ENCODE measurements at places on chromosomes 4 and X. TPM values are rescaled to one million over a fixed set of nuclear protein-coding genes. Genes with fewer than 3 reads are reported as not detected.

- DNase-seq: peak; percentile 88
Measured at GRCh38 chr4:52822972-52823701, 39.0 kb upstream of the RASL11B start.

DNA sequence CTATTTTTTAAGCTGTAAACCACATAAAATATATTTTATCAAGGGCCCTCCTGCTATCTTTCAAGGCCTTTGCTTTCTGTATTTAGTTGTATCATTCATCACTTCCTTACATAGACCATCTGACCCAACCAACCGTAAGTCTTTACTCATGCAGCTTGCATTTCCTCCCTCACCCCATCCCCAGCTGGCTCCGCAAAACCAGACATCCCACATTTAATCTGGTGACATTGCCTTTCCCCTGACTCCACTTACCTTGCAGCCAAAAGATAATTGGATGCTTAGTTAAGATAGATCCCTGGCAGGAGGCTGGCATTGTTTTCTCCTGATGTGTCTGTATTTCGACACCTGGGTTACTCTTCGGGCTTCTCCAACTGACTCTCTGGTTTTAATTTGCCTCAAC is 183.7 kb upstream of the LDB2 start:
- DNase-seq: no peak

SPANXN4 gene
- not detected for polyA plus RNA-seq

DNA sequence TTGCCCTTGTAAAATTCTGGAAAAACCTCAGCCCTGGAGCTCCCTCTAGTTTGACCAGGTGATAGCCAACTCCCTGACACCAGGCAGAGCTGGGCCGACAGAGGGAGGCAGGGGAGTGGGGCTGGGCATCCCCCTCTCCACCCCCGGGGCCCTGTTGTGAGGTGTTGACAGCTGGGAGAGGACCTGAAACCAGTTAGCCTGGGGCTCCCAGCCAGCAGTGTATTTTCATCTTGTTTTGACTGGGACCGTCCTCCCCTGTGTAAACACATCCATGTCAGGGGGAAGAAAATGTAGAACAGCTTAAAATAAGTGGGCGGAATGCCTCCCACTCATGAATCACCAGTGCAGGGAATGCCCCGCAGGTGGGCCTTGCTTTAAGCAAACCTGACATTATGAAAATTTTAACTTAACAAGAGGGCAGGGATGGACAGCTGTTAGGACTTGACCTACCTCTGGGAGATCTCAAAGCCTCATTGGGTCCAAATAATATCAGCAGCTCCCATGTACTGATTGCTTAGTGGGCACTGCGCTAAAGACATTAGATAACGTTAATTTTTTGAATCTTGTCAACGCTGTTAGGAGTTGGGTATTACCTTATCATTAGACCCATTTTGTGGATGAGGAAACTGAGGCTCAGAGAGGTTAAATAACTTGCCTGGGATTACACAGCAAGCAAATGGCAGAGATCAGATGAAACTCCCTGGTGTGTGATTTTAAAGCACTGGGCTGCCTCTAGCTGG is 45.9 kb downstream of the TSC22D3 start:
- DNase-seq: no peak

GABRG1 gene
- polyA plus RNA-seq: not detected

SPANXN3 gene
- not detected for polyA plus RNA-seq

- DNase-seq: no peak
Measured at GRCh38 chr4:146123231-146123630, 52.3 kb upstream of the LSM6 start.

DNA sequence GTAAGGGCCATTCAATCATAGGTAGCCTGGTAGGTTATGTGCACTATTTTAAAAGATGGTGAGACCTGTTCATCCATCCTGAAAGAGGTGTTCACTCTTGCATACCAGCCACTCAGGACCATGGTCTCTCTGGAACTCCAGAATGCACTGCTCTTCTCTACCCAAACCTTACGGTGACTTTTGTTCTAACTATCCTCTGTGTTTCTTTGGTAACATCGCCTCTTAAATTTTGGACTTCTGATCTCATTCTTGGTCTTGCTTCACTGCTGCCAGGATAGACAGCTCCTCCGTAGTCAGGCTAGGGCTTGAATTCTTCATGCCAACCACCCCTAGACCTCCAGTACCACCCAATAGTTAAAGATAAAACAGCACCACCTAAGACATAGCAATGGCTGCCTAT is 346.3 kb upstream of the GALNT7 start:
- no peak for DNase-seq

AFF2 gene
- polyA plus RNA-seq: not detected

DNA sequence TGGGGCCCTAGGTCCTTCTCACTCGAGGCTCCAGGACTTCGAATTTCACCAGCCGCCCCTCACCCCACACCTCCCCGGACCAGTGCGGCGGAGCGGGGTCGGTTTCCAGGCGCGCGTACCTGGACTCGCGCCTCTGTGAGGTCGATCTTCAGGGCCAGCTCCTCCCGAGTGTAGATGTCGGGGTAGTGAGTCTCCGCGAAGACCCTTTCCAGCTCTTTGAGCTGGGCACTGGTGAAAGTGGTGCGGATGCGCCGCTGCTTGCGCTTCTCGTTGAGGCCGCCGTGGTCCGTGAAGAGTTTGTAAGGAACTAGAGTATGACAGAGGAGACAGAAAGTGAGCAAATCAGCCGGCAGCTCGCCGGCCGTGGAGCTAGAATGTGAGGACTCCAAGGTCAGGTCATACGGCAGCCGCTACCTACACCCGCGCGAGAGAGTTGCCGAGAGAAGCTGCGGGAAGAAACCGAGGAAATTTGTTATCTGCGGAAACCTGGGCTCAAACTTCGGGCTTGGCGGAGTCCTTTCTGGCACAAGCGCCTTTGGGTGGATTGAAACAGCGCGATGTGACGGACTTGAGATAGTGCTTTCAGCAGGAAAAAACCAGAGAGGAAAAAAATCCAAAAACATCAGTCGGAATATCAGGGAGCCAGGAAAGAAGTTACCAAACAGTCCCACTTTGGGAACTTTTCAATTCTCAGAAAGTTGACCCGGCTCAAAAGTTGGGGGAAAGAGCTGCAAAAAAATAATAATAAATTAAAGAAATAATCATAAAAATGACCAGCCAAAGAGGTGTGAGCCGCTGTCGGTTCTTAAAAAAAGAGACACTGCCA is 1.1 kb downstream of the PHOX2B start:
- DNase-seq: no peak

DNA sequence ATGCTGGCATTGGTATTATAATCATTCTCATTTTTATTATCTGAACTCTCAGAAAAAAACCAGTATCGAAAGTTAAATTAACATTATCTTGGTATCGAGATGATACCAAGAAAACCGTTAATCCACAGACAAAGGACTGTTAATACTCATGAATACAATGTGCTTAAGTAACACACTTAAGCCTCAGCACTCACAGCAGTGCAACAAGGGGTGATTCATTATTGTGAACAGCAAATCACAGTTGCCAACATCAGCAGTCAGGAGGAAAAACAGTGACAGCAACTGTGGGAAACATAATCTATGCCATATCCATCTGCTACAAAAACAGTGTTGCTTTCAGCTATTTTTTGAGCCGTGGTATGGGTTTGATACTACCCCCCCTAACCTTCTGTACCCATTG is 210.9 kb upstream of the ATOH1 start:
- no peak for DNase-seq

GRCh38 chr4:40576651-40577480 is 52.8 kb downstream of the RBM47 start:
- DNase-seq: peak; percentile 92
